ENCODE measurements at places on chromosomes 7 and 10.

- no peak for DNase-seq
Measured at GRCh38 chr10:101286248-101287046, 57.2 kb upstream of the LBX1 start.

DNA sequence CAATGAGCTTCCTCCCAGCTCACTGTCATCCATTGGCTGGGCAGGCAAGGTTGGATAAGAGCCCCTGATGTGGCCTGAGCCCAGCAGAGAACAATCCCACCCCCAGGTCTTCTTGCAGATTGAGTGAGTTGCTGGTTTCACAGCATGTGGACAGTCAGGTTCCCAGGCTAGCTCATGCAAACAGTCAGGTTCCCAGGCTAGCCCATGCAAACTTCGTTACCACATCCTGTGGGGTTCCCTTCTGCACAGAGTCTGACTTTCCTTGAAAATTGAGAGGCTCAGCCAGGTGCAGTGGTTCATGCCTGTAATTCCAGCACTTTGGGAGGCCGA, 67.1 kb downstream of the TMEM130 start:
- no peak for DNase-seq

DNA sequence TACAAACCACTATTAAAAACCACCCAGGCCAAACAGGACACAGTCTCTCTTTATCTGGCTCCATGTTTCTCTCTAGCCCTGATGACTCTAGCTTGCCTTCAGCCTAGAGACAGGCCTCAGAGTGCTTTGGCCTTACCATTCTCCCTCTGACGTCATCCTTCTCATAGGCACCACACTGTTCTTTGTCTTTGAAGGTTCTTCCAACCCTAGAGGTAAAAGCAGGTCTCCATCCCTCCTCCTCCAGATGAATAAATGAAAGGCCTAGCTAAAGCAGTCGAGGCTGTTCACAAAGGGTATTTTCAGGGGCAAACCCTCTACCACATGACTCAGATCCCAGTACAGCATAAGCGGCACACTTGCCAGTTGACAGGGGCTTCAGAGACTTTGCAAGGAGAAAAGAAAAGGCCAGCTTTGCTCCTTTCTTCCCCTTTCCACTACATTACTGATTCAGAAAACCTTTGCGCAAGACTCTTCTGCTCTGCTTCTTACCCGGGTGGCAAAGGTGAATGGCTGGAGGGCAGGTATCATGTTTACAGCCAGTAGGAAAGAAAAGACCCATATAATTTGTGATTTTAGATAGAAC, 14.8 kb downstream of the NFE2L3 start:
- DNase-seq = no peak

DNA sequence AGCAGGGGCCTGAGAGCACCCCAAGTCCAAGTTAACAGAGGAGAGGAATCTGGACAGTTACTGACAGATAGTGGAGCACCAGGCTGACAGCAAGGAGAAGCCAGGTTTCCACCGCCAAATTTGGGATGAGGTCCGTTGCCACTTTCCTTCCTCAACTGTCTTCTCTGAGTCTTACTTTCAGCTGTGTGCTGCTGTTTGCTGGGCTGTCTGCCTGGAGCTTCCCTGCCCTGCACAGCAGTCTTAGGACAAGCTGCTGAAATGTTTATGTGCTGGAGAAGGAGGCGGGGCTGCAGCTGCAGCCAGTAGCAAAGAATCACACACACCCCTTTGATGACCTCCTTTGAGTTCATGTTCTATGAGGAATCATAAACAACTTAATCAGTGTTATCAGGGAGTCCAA, 17.4 kb upstream of the CYP3A7 start:
- no peak for DNase-seq

- DNase-seq = no peak
Measured at GRCh38 chr7:116981939-116982338, 28.6 kb downstream of the ST7 start.

GRCh38 chr10:11319990-11320602, 291.4 kb downstream of the USP6NL start:
- DNase-seq = peak; percentile 33

GRCh38 chr10:32317795-32318357, 29.1 kb downstream of the EPC1 start:
- no peak for DNase-seq

DNA sequence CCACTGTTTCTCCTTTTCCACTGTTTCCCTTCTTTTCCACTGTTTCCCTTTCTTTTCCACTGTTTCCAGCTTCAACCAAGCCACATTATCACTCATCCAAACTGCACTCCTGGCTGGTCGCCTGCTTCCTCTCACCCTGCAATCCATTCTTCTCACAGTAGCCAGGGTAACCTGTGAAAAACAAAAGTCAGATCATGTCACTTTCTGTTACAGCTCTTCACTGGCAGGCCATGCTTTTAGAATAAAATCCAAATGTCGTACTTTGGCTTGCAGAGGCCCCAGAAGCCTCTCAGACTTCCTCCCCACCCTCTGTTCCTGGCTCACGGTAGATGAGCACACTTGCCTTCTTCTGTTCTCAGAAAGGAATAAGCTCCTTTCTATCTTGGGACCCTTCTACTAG, 33.9 kb downstream of the STARD3NL start:
- DNase-seq = no peak

GRCh38 chr7:7701527-7701926, 16.9 kb downstream of the RPA3 start:
- DNase-seq = no peak

- peak; percentile 22 for DNase-seq
Measured at GRCh38 chr7:23184709-23185359, 3.0 kb downstream of the NUP42 start.

DNA sequence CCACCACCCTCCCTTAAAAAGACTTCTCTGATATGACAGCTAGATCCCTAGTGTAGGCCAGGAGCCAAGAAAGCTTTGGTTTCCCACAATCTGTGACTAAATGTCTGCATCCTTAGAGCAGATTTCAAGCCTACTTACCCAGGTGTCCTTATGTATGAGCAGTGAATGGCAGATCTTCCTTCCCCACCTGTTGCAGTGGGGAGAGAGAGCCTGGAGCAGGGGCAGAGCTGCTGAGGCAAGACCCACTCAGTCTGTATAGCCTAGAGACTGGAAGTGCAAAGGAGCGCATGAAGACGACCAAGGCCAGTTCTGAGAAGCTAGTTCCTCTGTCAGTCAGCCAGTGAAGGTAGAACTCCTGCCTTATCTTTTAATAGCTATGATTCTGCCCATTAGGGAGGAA, 180.1 kb downstream of the GRM3 start:
- DNase-seq = no peak

DNA sequence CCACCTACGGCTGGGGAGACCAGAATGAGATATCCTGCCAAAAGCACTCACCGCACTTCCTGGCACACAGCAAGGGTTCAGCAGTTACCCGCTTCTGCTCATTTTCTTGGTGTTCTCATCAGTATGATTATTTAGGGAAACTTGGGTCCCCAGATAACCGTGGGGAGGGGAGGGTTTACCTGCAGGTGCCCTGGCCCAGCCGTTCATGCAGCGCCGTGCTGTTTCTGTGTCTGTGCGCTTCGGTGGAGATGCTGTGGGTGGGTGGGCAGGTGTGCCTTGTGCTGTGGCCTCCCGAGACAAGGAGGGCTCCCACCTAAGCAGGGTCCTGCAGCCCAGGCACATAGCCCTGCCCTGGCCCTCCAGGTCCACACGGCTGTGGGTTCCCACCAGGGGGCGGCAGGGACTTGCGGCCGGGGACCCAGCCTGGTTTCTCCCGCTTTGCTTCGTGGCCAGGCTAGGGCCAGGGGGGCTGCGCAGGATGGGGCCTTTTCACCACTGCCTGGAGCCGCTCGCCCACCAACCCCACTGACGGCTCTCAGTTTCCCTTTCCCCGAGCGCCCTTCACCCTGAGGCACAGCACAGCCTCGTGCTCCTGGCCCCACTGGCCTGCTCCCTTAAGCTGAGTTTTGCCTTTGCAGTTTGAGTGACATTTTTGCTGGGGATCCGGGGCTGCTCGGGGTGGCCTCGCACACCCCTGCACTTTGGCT, 78.5 kb downstream of the LHPP start:
- DNase-seq = peak; percentile 76

GRCh38 chr10:21888959-21889358, 114.6 kb downstream of the DNAJC1 start:
- DNase-seq = no peak

DNA sequence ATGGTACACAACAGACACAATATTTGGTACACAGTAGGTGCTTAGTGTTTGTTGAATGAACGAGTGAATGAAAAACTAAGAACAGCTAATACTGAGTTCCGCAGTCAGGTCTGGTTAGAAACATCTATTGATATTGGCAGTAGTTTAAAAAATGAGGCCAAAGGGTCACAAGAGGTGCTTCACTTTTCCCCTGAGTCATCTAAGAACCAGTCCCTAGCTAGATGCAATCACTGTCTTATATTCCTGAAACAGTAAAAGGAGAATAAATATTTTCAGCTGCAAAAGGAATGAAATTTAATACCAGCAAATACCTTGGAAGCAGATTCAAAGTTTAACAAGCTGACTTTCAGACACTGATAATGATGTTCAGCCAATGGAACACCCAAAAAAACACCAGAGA, 54.5 kb downstream of the SCRN1 start:
- DNase-seq = no peak

- no peak for DNase-seq
Measured at GRCh38 chr7:44393238-44394111, 68.1 kb upstream of the CAMK2B start.

GRCh38 chr7:2190531-2190930, 42.2 kb downstream of the MAD1L1 start:
- no peak for DNase-seq

- DNase-seq = no peak
Measured at GRCh38 chr7:12085516-12085915, 125.6 kb upstream of the TMEM106B start.

- no peak for DNase-seq
Measured at GRCh38 chr10:7529638-7530037, 118.8 kb upstream of the SFMBT2 start.

- DNase-seq = no peak
Measured at GRCh38 chr10:105594296-105594695, 953.2 kb downstream of the SORCS3 start.

DNA sequence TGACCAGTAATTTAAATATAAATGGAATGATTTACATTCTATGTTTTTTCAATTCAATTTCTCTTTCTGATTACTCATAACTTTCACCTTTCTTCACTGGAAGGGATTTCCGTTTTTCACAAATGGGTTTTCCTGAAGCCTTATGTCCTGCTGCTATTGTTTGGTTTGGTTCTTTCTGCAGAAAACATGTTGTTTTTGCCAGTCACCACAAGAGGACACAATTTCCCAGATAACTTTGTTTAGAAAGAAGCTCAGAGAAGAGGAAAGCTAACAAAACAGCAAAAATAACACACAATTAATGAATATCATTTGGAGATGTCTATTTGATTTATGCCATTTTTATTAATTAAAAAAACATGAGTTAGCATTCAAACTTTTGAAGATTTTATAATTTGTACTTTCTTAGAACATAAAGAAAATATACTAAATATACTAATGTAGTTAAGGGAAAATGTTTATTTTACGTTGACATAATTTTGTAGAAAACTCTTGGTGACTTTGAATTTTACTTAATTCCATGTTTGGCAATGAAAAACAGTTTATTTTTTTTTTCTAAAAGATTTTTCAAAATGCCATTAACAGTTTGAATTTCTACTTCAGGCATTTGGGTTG, 4.6 kb upstream of the TWIST1 start:
- DNase-seq = no peak

- DNase-seq = no peak
Measured at GRCh38 chr7:1457949-1458682, 1.2 kb downstream of the MICALL2 start.

DNA sequence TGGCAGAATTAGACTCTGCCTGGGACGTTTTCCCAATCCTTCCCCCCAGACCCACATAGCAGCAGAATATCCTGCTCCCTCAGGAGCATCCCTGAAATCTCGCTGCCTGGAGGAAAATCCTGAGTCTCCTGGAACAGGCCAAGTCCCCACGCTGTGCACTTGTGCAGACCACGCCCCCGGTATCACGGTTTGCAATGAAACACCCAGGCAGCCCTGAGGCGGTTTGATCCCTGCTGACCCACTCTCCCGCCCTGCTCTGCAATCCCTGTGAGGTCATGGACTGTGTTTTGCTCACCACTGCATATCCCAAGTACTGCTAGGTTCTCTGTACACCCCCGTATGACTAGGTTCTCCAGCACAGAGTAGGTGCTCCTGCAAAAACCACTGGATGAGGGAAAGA, 411.8 kb upstream of the MGMT start:
- no peak for DNase-seq

DNA sequence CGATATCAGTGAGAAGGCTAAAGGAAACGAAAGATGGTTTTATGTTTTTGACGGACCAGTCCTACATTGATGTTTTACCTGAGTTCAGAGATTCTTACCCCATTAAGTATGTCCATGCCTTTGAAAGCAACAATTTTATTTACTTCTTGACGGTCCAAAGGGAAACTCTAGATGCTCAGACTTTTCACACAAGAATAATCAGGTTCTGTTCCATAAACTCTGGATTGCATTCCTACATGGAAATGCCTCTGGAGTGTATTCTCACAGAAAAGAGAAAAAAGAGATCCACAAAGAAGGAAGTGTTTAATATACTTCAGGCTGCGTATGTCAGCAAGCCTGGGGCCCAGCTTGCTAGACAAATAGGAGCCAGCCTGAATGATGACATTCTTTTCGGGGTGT, 27.7 kb downstream of the MET start:
- DNase-seq = no peak

DNA sequence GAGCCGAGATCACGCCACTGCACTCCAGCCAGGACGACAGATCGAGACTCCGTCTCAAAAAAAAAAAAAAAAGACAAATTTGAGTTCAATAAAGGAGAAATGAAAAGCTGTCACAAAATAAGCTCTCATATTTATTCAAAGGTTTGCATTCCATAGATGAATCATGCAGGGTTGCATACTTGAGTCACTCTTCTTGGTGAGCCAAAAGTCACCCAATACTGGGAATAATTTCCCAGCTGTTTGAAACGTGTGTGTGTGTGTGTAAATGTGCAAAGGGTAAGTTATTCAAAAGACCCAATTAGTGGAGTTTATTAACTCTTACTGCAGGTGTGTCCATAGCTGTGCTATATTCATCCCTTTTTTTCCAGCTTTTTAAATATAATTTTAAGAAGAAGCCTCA, 297.7 kb downstream of the CCDC3 start:
- no peak for DNase-seq

DNA sequence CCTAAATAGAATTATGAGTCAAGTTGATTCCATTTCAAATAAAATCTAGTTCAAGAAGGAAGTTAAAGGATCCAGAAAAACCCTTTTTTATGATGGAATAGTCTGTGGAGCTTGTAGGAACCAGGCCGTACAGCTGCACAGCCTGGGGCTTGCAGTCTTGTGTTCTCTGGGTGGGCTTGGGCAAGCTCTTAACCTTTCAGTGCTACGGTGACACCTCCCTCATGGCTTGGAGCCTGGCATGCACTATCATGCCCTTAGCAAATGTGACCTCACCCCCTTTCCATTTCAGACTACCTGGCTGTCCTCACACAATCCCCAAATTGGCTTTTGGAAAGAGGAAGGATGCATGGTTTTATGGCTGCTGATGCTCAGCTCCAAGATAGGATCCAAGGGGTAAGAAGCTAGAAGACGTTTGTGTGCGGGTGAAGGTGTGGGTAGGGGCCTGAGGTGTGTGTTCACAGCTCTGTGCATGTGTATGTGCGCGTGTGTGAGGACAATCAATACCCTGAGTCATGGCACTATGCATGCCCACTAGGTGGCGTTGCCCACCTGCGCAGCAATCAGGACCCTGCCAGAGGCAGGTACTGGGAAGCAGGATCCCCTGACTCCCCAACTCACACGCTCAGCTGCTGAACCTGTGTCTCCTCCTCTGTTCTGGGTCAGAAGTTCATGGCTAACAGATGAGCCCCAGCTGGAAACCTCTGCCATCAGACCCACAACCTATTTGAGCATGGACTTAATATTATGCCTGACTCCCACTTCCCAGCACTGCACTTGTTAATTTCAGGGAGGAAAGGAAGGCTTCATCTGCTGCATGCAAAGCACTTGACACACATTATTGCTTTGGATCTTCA, 113.4 kb downstream of the PTPN20 start:
- DNase-seq = peak; percentile 55

All from CD4-positive, alpha-beta T cell treated with Interferon alpha-2 for 1 hour (primary cell).